Epithelial cell of prostate (primary cell): ENCODE measurements at places on chromosomes 3 and 15.

GRCh38 chr15:20340331-20340811 lies 201.2 kb downstream of the GOLGA6L6 start:
- DNase-seq, result no peak

DNA sequence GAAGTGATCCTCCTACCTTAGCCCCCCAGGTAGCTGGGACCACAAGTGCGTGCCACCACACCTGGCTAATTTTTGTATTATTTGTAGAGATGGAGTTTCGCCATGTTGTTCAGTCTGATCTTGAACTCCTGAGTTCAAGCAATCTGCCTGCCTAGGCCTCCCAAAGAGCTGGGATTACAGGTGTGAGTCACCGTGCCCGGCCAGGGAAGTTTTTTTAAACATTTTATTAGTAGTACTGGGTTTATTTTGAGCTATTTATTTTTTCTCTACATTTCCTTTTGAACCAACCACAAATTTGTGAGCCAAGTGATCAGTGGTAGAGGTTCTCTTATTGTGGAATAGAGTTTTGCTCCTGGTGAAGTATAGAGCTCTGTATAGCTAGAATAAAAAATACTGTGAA lies 33.7 kb downstream of the ARMC8 start:
- no peak for DNase-seq

DNA sequence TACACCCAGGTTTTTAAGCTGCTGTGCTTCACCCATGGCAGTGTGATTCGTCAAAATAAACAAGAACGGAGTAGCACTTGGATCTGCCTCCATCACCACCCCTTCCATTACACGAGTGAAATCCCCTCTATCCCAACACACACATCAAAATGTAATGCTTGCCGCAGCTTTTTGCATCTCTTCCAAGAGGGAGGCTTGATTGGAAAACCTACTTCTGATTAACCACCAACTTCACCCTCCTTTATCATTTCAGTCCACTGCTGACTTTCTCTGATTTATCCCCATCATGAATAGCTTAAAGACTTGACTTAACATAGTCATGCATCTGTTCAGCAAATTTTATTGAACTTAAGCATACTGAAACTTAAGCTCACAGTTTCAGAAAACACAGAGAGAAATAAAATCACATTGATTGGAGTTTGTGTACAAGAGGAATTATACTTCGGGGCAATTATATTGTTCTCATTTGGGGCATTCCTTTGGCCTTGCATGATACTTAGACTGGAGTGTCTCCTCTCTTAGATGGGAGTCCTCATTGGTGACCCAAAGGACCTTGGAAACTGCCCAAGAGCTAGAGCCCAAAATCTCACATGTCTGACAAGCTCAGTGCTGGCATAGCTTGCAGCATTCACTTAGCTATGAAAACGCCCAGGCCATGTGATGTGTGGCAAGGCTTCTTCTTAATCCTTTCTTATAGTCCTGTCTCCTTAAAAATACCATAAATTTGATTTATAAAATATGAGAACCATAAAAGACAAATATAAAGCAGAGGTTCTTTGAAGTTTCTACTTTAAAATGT lies 124.3 kb upstream of the UMPS start:
- DNase-seq, result no peak

- no peak for DNase-seq
These were observed 149.9 kb downstream of the OR4M2 start for GRCh38 chr15:22229990-22230819.

- peak; percentile 6 for DNase-seq
These were observed 95.2 kb upstream of the CDIN1 start for GRCh38 chr15:36484038-36484778.

GRCh38 chr15:26971271-26972018 lies 464 bp downstream of the GABRG3 start:
- no peak for DNase-seq

DNA sequence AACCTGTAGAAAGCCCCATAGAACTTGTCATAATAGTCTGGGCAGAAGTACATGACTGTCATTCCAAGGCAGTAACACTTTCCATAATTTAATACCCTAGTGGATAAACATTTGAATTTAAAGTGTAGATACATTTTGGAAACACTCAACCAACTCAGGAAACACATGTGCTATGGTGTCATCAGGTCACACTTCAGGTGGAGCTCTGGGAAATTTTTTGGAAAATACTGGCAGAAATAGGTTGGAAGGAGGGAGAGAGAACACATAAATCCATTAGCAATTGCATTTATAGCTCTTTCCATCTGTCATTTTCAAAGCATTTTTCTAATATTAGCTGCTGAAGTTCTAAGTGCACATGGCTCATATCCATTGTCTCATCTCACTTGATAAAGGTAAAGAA lies 135.7 kb downstream of the MEIS2 start:
- DNase-seq, result no peak

- DNase-seq, result no peak
These were observed 5.9 kb downstream of the ACVR2B start for GRCh38 chr3:38459499-38460048.

DNA sequence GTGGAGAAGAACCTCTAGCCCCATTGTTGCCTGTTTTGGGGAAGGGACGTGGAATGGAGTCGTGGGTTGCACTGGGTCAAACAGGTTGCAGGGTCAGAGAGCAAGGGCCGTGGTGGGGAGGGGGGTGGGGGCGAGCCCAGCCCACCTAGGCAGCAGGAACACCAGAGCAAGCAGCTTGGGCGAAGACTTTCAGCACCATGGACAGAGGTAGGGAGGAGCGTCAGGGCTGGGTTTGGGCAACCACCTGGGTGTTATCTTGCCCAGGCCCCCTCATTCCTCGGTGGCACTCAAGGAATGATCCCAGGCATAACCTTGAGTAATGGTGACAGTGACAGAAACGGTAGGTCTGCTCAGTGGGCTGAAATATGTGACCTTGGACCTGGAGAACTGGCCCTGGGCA lies 45.9 kb upstream of the TMEM115 start:
- no peak for DNase-seq

GRCh38 chr3:134291319-134292254 lies 40.9 kb upstream of the RYK start:
- DNase-seq, result no peak
